Tibial artery (tissue), 4 donors: ENCODE measurements at places on chromosomes 5 and 9.

GRCh38 chr5:161078793-161079192 is 226.8 kb upstream of the ATP10B start:
- no peaks in the 10 kb centered on the region for H3K27me3 ChIP-seq
- H3K27ac ChIP-seq: no peak overlapping the region
- no peaks in the 10 kb centered on the region for H3K4me1 ChIP-seq
- no peak for DNase-seq

DNA sequence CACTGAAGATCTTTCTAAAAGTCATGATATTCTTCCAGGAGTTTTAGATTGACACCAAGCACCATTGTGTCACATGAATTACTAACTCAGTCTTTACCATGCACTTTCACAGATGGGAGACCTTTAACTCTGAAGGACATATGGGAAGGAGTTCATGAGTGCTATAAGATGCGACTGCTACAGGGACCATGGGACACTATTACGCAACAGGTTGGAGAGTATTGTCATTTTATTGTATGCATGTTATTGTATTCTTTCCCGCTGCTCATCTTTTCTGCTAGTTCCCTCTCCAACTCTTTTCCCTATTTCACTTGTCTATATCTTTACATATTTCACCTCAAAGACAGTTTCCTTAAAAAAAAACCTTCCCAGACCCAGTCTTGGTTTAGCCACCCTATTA is 99.8 kb downstream of the RPS23 start:
- H3K4me3 ChIP-seq: no peak overlapping the region
- H3K4me1 ChIP-seq: no peaks in the 10 kb centered on the region
- H3K36me3 ChIP-seq: no peaks in the 10 kb centered on the region
- H3K27me3 ChIP-seq: no peaks in the 10 kb centered on the region
- no peak overlapping the region for H3K27ac ChIP-seq
- DNase-seq: no peak

- H3K4me3 ChIP-seq: no peak overlapping the region
- H3K4me1 ChIP-seq: no peaks in the 10 kb centered on the region
- DNase-seq: no peak
These were observed 42.0 kb upstream of the CDC42SE2 start for GRCh38 chr5:131221888-131222287.

- DNase-seq: no peak
- peaks cover 27% of the 10 kb centered on the region for H3K4me1 ChIP-seq
- H3K27ac ChIP-seq: peak overlapping the region; percentile 87
- peak overlapping the region; percentile 87 for H3K4me3 ChIP-seq
These were observed 1.1 kb downstream of the PTGER4 start for GRCh38 chr5:40680741-40681362.

DNA sequence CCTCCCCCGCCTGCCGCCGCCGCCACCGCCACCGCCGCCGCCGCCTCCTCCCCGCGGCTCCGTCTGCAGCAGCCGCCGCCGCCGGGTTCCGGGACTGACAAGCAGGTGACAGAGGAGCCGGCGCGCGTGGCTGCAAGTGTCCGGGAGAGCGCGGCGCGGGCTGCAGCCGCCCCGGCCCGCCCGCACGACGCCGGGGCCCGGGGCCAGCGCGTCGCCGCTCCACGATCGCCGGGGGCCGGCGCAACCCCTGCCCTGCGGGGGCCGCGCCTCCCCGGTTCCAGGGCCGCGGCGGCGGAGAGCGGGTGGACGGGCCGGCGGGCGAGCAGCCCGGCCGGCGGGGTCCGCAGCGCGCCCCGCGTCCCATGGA is 343 bp downstream of the LMX1B start:
- H3K4me3 ChIP-seq: peak overlapping the region; percentile 34
- peaks cover 31% of the 10 kb centered on the region for H3K4me1 ChIP-seq
- no peak overlapping the region for H3K27ac ChIP-seq
- H3K27me3 ChIP-seq: peaks cover 95% of the 10 kb centered on the region

GRCh38 chr5:150067405-150067960 is 18.9 kb downstream of the CSF1R start:
- no peak overlapping the region for H3K4me3 ChIP-seq
- no peaks in the 10 kb centered on the region for H3K36me3 ChIP-seq
- H3K27ac ChIP-seq: peak overlapping the region; percentile 88
- no peaks in the 10 kb centered on the region for H3K27me3 ChIP-seq
- DNase-seq: no peak

GRCh38 chr5:56088967-56089829 is 94.4 kb upstream of the IL6ST start:
- no peak for DNase-seq
- no peaks in the 10 kb centered on the region for H3K36me3 ChIP-seq
- H3K4me3 ChIP-seq: no peak overlapping the region

GRCh38 chr9:95974389-95974788 is 98.9 kb downstream of the ERCC6L2 start:
- no peak for DNase-seq
- no peaks in the 10 kb centered on the region for H3K27me3 ChIP-seq
- H3K36me3 ChIP-seq: peaks cover 36% of the 10 kb centered on the region
- H3K4me1 ChIP-seq: no peaks in the 10 kb centered on the region

DNA sequence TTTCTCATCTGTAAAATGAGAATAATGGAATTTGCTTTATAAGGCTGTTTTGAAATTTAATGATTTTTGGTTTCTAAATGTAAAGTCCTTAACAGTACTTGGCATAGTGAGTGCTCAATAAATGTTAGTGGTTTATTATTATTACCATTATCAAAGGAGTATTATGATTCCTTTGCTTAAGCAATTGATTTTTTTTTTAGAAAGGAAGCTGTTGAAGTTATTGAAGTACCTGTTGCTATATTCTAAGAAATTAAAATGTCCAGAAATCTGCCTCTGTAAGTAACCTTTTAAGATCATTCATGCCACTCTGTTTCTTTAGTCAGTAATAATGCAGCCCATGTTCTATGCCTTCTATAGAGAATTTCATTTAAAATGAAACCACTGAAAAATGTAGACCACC is 15.0 kb downstream of the SMAD5 start:
- no peaks in the 10 kb centered on the region for H3K27me3 ChIP-seq
- H3K36me3 ChIP-seq: no peaks in the 10 kb centered on the region
- H3K27ac ChIP-seq: no peak overlapping the region
- peaks cover 9% of the 10 kb centered on the region for H3K4me1 ChIP-seq
- no peak for DNase-seq

- H3K27me3 ChIP-seq: no peaks in the 10 kb centered on the region
- H3K36me3 ChIP-seq: no peaks in the 10 kb centered on the region
- H3K27ac ChIP-seq: no peak overlapping the region
These were observed 25.2 kb upstream of the GLRA1 start for GRCh38 chr5:151949701-151950308.

DNA sequence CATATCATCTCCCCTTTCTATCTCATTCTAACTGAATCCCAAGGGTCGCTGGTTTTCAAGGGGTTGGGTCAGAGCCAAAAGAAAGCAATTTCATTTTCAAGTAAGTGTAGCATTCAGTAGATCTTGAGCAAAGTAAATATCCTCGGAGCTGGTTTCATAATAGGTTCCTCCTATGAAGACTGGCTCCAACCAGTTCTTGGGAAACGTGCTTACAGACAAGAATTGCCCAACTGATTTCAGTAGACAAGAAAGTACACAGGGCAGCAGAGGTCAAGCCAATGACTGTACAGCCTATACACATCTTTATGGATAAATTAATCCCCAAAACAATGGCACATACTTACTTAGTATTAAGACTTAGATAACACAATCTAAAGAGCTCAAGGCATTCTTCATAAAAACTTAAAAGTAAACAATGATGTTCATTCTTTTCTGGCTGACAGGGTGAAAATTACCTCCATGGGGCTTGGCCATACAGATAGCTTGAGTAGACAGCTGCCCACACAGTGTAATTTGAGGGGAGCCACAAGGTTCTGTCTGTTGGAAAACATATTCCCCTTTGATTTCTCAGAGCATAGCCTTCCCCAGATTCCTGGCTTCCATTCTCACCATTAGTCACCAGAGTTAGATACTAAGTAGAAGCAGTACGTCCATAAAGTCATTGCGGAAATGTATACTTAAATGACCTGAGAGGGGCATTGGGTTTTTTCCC is 163.9 kb downstream of the ARRDC3 start:
- no peaks in the 10 kb centered on the region for H3K36me3 ChIP-seq
- H3K4me3 ChIP-seq: no peak overlapping the region
- peak overlapping the region; percentile 32 for H3K27ac ChIP-seq
- no peak for DNase-seq

- H3K27me3 ChIP-seq: no peaks in the 10 kb centered on the region
- no peaks in the 10 kb centered on the region for H3K36me3 ChIP-seq
- no peak overlapping the region for H3K4me3 ChIP-seq
- peak overlapping the region; percentile 38 for H3K27ac ChIP-seq
These were observed 7.3 kb downstream of the C9orf50 start for GRCh38 chr9:129613520-129614175.

- H3K4me1 ChIP-seq: peaks cover 10% of the 10 kb centered on the region
- no peak overlapping the region for H3K27ac ChIP-seq
- no peak for DNase-seq
- H3K36me3 ChIP-seq: peaks cover 18% of the 10 kb centered on the region
- H3K4me3 ChIP-seq: no peak overlapping the region
These were observed 167.1 kb downstream of the PAM start for GRCh38 chr5:102922111-102922720.

DNA sequence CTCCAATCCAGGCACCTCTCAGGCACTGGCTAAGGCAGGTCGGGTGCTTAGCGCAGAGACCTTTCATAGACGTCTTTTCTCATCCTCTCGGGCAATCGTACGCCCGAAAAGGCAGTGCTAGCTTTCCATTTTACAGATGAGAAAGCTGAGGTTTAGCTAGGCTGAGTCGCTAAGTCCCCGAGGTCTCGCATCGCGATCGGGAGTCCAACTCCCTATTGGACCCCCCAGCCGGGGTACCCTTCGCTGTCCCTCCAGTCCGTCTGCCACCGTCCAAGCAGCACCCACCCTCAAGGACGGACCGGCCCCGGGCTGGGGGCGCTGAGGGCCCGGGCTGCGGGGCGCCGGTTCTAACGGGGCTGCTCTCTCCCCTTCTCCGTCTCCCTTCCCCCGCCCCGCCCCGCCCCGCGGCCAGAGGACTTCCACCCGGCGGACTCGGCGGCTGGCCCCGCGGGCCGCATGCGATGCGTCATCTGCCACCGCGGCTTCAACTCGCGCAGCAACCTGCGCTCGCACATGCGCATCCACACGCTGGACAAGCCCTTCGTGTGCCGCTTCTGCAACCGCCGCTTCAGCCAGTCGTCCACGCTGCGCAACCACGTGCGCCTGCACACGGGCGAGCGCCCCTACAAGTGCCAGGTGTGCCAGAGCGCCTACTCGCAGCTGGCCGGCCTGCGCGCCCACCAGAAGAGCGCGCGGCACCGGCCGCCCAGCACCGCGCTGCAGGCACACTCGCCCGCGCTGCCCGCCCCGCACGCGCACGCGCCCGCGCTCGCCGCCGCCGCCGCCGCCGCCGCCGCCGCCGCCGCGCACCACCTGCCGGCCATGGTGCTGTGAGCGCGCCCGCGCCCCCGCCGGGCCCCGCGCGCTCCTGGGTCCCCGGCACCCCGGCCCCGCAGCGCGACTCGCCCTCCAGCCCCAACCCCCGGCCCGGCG is 12.5 kb upstream of the EXOSC2 start:
- no peak overlapping the region for H3K27ac ChIP-seq
- peaks cover 33% of the 10 kb centered on the region for H3K27me3 ChIP-seq
- H3K36me3 ChIP-seq: no peaks in the 10 kb centered on the region
- DNase-seq: peak; percentile 48

DNA sequence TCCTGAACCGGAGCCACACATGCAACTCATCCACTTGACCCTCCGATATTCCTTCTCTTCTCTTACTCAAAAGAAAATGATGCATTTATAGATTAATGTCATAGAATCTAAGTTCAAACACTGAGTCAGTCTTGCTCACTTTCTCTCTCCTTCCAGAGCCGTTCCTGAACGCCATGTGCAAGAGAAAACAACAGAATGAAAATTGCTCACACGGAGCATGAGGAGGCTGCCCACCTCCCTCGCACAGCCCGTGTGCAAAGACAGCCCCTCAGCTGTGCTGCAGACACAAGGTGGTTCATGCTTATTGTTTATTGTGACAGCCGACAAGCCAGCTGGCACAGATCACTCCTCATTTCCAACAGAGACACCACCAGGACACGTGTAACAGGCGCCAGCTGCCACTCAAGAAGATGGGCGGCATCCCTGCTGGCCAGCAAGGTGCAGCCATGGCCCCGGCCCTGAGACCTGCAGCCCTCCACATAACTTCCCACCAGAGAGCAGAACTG is 290.8 kb downstream of the GLIS3 start:
- no peaks in the 10 kb centered on the region for H3K36me3 ChIP-seq
- H3K4me1 ChIP-seq: no peaks in the 10 kb centered on the region
- no peak overlapping the region for H3K4me3 ChIP-seq
- H3K27me3 ChIP-seq: no peaks in the 10 kb centered on the region

GRCh38 chr9:89025553-89025952 is 34.3 kb downstream of the S1PR3 start:
- no peak for DNase-seq
- H3K4me3 ChIP-seq: no peak overlapping the region
- H3K36me3 ChIP-seq: peaks cover 3% of the 10 kb centered on the region
- H3K27me3 ChIP-seq: no peaks in the 10 kb centered on the region
- H3K27ac ChIP-seq: no peak overlapping the region

DNA sequence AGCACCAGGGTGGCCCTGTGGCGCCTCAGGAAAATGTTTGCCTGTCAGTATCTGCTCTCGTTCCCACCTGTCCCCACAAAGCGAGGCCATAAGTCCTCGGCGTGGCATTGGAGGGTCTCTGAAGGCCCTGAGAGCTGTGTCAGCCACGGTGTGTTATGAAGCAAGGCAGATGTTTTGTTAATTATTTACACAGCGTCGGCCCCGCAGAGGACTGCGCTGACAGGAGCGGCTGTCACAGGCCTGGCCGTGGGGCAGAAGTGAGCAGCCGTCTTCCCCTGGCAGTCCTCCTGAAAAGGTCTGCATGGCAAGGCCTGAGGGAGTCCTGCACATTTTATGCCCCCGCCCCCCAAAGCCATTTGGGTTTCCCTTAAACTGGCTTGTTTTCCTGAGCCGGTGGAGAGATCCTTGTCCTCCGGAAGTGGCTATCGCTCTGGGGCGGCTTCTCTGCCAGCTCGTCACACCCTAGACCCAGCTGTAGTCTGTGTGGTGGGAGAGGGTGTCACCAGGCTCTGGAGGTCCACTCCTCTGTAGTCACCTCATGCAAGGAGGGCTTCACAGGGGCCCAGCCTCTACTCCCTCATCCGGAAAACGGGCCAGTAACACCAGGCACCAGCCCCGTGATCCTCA is 6.2 kb downstream of the NEK6 start:
- H3K36me3 ChIP-seq: no peaks in the 10 kb centered on the region
- peak overlapping the region; percentile 1 for H3K4me3 ChIP-seq
- no peak for DNase-seq
- peak overlapping the region; percentile 92 for H3K27ac ChIP-seq
- no peaks in the 10 kb centered on the region for H3K27me3 ChIP-seq
- peaks cover 79% of the 10 kb centered on the region for H3K4me1 ChIP-seq

- no peak overlapping the region for H3K27ac ChIP-seq
- H3K4me3 ChIP-seq: no peak overlapping the region
- peaks cover 11% of the 10 kb centered on the region for H3K27me3 ChIP-seq
These were observed 13.4 kb upstream of the XPA start for GRCh38 chr9:97710356-97711222.

DNA sequence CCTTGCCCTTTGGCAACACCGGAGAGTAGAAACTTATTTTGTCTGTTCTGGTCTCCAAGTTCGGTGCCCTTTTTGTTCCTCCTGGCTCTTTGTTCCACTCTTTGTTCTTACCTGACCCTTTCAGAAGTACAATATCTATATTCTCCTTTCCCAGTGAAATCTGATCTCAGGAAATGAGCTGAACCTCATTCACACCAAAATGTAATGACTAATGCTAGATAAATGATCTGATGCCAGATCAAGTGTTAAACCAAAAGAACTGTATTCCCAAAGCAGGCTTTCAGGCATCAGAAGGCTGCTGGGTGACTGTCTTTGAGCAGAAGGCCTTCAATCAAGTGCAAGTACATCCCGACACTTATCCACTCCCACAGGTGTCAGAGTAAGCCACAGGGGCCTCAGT is 156.4 kb downstream of the SPOCK1 start:
- H3K4me3 ChIP-seq: no peak overlapping the region
- no peaks in the 10 kb centered on the region for H3K36me3 ChIP-seq
- H3K4me1 ChIP-seq: no peaks in the 10 kb centered on the region
- DNase-seq: no peak
